ENCODE measurements at places on chromosomes 3 and 15.

DNA sequence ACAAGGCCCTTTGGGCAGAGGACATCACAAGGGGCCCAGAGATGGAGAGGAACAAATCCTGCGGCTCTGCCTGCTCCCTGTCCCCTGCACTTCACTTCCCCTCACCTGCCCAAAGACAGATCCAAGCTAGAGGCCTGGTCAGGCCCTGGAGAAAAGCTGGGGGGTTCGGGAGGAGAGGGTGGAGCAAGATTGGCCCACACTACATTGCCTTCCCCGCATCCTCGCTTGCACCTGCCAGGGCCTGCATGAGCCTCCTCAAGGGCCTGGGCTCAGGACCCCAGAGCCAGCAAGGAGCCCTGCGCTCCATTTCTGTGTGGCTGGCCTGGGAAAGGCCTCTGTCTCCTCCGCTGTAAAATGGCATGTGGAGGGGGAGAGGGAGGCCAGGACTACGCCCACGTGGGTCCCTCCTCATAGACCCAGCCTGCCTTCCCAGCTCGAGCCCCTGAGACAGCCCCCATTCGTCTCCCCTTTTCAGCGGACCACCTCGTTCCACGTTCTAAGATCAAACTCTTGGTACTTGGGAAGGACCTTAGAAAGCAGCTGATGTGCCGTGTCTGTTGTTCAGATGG lies 106.0 kb downstream of the HMG20A start:
- no peak for DNase-seq

DNA sequence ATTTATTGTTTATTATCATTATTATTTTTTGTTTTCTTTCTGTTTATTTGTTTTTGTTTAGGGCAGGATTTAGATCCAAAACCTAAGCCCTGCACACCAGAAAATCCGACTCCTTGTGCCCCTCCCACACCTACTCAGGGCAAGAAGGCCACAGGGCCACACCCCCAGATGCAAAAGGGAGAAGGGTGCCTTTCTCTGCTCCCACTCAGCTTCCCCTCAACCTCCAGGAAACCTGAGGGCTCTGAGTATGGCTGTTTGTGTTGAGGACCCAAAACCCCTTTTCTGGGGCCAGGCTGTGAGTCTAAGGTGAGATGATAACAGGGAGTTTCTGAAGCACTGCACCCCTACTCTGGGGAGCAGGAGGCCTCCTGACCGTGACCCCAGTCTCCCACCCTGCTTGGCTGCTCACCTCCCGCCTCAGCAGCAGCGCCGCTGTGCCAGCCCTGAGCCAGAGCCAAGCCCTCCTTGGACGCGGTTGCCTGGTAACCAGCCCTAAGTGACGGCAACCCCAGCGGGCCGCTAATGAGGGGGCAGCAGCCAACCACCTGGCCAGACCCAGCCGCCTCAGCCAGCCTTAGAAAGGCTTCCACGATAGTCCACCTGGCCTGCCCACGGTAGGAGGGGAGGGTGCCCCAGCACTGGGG lies 6.4 kb upstream of the C15orf39 start:
- DNase-seq = no peak

DNA sequence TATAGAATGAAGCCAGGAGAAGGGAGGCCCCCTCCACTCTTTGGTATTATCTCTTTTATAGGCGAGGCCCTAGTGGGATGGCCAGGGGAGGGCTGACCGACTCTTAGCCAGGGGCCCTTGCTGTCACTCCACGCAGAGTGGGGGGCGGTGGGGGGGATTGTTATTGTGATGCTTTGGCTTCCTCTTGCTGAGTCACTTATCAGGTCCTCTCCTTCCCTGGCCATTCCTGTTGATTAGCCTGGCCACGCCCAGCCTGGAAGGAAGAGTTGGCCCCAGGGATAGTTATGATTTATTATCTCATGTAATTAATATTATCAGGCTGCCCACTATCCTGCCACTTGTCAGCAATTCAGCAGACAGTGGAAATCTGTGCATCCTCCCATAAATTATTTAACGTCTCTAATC lies 25.5 kb upstream of the SKOR1 start:
- DNase-seq = no peak

GRCh38 chr3:52146189-52146588 lies 8.0 kb downstream of the POC1A start:
- DNase-seq = no peak

DNA sequence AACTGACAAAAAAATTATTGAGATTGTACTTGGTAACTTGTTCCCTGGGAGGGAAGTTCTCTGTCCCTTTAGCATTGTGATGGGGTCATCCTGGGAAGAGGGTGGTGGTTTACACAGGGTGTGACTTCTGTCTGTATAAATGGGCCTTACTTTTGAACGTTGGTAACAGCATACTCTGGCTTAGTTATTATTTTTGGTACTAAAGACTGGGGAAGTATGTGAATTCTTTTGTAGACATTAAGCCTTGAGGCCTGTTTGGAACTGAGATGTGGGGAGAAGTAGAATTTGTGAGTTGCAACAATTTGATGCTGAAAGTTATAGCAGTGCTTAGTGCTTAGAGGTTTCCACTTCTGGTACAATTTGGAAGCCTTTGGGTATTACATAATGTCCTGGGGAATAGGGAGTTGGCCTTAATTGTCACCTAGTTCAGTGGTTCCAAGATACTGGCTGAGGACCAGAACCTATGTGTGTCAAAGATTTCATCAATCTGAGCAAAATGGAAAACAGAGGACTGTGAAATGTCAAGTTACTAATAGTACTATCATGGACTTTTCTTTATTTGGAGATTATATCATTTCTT lies 15.9 kb downstream of the TLNRD1 start:
- no peak for DNase-seq

DNA sequence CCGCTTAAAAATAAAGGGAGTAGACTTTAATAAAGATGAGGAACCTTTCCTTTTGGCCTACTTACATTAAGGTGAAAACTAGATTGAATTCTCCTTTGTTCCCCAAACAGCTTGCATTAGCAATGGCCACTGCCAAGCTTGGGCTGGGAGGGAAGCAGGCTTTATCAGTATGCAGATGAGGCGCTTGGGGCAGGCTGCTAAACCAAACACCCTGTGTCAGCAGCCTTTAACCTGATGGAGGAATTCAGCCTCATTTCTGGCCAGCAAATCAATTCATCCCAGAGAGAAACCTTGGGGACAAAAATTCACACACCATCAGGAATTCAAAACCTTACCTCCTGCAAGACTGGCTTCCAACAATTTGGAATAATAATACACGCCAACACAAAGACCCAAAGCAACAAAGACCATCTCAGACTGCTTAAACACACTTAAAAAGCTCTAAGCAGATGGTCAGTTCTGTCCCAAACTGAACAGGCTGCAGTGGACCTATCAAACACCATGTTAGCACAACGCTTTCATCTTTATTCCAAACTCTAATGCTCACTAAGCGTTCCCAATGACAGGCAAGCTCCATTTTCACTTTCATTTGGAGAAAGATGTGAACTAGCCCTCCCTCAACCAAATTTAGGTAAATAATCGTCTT lies 255.1 kb upstream of the CMC1 start:
- no peak for DNase-seq

DNA sequence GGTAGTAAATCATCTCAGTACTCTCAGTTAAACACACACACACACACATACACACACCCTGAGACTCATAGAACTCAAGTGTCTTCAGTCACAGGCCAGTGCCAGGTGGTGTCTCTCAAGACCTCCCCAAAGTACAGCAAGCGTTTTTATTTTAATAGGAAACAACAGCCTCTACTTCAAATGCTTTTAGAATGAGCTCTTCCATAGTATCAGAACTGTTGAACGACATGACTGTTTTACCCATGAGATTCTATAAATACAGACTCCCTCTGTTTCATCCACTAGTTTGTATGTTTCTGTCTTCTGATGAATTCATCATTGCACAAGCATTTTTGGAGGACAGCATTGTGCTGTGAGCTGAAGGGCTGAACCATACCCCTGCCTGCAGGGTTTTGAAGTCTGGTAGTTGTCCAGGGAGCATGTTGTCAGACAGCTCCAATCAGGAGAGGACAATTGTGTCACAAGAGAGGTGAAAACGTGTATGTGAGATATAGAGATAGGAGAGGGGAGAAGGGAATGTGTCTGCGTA lies 201.0 kb upstream of the BCL6 start:
- no peak for DNase-seq

GRCh38 chr3:148131990-148132638 lies 565.6 kb upstream of the AGTR1 start:
- DNase-seq = no peak

GRCh38 chr15:62186578-62186977 lies 21.5 kb upstream of the C2CD4B start:
- no peak for DNase-seq

- DNase-seq = no peak
Observed at GRCh38 chr3:189766416-189766815, 135.2 kb downstream of the TP63 start.

- no peak for DNase-seq
Observed at GRCh38 chr3:110625201-110625747, 446.3 kb upstream of the NECTIN3 start.

GRCh38 chr3:150755902-150756301 lies 7.1 kb downstream of the SIAH2 start:
- no peak for DNase-seq

GRCh38 chr15:38440353-38441129 lies 13.4 kb upstream of the FAM98B start:
- peak; percentile 64 for DNase-seq

- DNase-seq = no peak
Observed at GRCh38 chr3:69411346-69411745, 25.5 kb upstream of the FRMD4B start.

DNA sequence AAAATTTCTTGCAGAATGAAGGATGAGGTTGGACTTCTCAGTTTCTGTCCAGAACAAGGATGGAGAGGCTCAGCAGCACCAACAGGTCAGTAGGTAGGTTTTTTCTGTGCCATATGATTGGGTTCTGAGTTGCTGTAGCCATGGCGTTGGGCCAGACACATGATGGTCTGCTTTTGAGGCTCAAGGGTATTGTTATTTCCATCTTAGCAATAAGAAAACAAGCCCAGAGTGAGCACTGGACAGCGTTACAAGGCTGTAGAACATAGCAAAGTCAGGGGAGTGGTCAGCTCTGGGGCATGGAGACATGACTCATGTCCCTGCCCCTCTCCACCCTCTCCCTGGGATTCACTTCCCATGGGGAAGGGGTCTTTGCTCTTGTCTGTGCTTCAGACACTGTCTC lies 137.6 kb upstream of the TOPAZ1 start:
- DNase-seq = no peak

Measured in activated naive CD4-positive, alpha-beta T cell treated with anti-CD3 and anti-CD28 coated beads for 36 hours (primary cell).